AG09319 (cell line): ENCODE measurements at places on chromosomes 7 and 10.

GRCh38 chr7:18693406-18693805 is 197.9 kb downstream of the HDAC9 start:
- peak; percentile 73 for DNase-seq

- DNase-seq = no peak
Observed at GRCh38 chr7:82623812-82624211, 180.2 kb upstream of the CACNA2D1 start.

DNA sequence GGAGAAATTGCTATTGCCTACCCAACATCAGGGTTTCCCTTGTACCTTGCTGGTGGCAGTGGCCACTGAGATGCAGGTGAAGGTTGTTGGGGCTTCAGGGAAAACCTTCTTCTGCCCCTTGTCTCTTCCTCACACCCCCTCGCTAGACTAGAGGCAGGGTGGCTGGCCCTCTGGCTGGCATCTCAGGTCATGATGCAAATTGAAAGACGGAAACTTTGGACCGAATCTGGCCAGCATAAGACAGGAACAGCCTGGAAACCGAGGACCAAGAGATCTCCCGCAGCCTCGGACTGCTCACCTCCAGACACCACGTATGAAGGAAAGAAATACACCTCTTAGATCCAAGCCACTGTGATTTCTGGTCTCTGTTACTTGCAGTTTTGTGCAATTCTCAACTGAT is 2.9 kb downstream of the SVOPL start:
- DNase-seq = no peak

DNA sequence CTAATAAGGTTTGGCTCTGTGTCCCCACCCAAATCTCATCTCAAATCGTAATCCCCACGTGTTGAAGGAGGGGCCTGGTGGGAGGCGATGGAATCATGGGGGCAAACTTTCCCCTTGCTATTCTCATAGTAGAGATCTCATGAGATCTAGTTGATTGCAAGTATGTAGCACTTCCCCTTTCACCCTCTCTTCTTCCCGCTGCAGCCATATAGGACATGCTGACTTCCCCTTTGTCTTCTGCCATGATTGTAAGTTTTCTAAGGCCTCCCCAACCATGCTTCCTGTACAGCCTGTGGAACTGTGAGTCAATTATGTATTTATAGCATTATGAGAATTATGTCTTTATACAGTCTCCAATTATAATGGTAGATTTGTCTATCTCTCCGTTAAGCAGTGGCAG is 594.5 kb downstream of the ACTR3B start:
- DNase-seq = no peak

DNA sequence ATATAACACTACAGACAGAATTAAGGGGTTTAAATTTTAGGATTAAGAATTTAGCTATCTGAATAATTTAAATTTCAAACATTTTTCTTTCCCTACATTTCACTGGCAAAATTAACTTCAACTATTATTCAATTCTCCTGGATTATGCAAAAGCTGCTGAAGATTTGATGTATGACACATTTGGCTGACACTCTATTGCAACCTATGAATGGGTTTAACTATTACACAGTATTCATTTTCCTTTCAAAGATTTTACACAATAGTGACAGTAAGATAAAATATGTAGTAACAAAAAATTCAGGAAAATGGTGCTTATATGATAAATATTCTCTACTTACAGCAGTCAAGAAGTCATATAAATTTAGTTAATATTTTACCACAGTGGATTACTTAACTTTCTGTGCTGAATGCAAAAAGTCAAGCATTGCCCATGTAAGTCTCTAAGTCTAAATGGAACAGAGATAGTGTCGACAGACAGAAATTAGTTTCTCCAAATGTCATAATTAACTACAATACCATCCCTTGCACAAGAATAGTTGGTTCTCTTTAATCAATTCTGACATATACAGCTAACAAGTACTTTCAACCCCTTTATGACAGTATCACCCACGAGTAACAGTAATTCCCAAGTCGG is 194.1 kb upstream of the FRMD4A start:
- no peak for DNase-seq

- DNase-seq = no peak
Observed at GRCh38 chr7:139035586-139036353, at the start of gene ZC3HAV1L. Gene ZC3HAV1L, minus strand, starts transcription at chr7:139036042. Its CDS starts 25 bp downstream, at chr7:139036017.

DNA sequence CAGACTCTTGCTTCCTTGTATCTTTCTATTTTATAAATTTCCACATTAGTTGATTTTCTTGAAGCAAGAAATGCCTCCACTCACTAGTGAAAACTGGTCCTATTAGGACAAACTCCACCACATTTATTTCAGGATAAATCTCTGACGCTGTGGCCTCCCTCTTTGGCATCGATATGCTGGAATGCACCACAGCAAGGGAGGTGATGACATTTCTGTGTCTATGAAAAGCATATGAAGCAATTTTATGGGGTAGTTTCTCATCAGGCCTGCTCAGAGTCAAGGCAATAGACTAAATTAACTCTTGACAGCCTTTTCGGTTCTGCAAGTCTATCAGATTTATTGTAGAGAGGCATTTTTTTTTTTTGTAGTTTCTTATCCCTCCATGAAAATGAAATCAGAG is 304.4 kb downstream of the ZEB1 start:
- peak; percentile 50 for DNase-seq

DNA sequence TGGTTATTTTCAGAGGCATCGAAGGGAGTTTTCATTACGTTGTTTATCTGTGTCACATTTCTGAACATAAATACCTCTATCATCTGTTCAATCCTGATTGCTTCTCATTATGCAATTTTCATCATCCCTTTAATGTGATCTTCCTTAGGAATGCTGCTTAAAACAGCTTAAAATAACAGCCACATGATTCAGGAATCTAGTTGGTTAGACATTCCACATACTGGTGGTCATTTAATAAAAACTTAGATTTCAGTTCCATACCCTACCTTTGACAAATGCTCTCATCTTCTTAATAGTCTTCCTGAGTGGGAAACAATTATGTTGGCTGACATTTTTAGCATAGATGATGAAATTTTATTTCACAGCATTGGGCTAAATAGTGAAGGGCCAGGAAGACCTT is 191.3 kb upstream of the CDCA7L start:
- no peak for DNase-seq

GRCh38 chr7:79520543-79520942 is 67.1 kb upstream of the MAGI2 start:
- no peak for DNase-seq

DNA sequence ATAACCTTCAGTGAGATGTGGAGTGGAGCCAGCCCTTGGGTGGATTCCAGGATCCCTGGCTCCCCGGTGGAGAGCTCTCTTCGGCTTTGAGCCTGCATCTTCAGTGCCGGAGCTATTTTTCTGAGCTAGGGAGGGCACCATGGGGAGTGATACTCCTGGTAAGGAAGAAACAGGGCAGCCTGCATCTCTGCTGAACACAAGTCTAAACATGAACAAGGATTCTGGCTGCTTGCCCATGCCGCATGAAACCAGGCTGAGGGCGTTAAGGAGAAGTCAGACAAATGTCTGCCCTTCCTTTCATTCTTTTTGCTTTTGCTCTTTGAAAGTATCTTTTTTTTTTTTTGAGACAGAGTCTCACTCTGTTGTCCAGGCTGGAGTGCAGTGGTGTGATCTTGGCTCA is 60.4 kb downstream of the EVX1 start:
- DNase-seq = no peak

DNA sequence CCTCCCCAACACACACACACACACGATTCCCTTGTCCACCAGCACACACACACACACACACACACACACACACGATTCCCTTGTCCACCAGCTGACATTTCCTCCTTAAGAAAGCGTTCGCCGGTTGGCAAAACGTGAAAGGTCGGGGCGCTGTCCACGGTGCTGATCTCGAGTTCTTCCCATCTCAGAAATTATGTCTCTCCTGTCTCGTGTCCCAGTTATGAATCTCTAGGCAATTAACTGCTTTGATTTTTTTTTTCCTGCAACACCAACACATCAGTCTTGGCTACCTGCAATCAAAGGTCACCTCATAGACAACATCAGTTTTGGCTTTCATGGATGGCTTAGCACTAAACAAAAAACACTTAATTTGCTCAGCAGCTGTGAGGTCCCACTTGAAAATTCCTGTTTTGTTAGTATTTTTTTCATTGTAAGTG is 1.9 kb downstream of the INA start:
- DNase-seq = no peak

- DNase-seq = peak; percentile 16
Observed at GRCh38 chr10:98376485-98376884, 38.5 kb downstream of the PYROXD2 start.

DNA sequence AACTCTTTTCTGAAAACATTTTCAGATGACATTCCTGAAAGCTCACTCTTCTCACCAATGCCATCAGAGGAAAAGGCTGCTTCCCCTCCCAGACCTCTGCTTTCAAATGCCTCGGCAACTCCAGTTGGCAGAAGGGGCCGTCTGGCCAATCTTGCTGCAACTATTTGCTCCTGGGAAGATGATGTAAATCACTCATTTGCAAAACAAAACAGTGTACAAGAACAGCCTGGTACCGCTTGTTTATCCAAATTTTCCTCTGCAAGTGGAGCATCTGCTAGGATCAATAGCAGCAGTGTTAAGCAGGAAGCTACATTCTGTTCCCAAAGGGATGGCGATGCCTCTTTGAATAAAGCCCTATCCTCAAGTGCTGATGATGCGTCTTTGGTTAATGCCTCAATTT is 16.5 kb downstream of the ANLN start:
- DNase-seq = no peak

GRCh38 chr7:114889646-114890285 is 32.1 kb upstream of the MDFIC start:
- DNase-seq = peak; percentile 80

DNA sequence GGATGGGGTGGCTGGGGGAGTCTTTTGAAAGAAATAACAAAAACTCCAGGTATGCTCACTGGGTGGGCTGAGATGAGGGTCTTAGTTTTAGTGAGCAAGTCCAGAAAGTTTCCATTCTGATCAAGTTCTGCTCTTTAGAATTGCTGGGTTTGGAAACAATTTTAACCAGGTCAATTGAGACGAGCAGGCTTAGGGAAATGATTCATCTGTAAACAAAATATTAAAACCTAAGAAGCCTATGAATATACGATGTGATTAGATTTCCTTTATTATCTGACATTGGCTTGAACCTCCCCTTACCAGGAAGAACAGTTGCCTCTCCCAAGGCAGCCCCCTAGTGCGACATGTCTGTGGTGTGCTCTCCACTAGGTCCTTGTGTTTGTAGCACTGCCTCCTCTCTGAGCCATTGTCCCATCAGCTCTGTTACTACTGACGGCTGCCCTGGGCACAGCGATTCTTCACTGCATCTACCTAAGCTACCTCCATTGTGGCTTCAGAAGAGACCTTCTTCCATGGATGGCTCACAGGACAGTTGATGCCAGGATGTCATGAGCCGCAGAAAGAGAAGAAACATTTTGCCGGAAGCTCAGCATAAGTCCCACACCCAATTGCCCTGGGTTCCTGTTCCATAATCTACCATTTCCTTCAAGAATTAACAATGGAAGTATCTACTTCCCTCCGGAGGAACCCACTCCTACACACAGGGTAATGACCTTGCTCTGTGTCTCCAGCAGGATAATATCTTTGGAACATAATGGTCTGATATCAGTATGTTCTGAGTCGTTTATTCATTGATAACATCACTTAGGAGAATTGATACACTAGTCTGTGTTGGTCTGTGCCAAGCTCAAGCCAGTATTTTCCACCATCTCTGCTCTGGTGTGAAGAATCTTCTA is 95.1 kb upstream of the ITGB1 start:
- DNase-seq = no peak

- no peak for DNase-seq
Observed at GRCh38 chr7:904847-905246, 28.5 kb downstream of the GET4 start.

- no peak for DNase-seq
Observed at GRCh38 chr7:16849296-16850148, 32.3 kb downstream of the AGR3 start.

DNA sequence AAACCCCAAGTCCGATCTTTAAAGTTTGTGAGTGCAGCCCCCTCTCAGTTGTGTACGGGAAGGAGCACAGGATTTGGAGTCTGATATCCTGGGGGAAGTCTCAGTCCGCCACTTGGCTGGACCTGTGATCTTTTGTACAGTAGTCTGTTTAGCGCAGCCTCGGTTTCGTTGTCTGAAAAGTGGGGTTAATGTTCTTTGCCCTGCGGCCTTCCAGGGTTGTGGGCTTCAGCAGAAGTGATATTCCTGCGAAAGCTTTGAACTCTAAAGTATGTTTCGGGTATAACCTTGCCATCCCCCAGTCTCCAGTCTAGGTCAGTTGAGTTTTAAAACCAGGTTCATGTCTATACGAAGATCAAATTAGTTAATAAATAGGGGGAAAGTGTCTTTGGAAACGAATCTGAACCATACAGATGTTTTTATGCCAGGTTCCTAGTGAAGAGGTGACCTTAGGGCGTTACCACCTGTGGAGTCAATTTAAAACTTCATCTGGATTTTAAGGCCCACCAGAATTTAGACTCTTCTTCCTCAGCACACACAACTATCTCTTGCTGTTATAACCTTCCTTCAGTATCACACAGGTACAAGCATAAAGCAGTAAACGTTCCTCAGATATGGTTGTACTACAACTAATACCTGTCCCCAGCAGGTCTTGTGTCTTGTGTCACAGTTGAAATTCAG is 904 bp downstream of the R3HCC1L start:
- DNase-seq = no peak

- DNase-seq = no peak
Observed at GRCh38 chr10:8577686-8578085, 523.2 kb downstream of the GATA3 start.

- DNase-seq = no peak
Observed at GRCh38 chr7:99648843-99649242, 31.0 kb downstream of the CYP3A5 start.

- DNase-seq = no peak
Observed at GRCh38 chr10:128934492-128934891, 532.5 kb upstream of the MGMT start.

DNA sequence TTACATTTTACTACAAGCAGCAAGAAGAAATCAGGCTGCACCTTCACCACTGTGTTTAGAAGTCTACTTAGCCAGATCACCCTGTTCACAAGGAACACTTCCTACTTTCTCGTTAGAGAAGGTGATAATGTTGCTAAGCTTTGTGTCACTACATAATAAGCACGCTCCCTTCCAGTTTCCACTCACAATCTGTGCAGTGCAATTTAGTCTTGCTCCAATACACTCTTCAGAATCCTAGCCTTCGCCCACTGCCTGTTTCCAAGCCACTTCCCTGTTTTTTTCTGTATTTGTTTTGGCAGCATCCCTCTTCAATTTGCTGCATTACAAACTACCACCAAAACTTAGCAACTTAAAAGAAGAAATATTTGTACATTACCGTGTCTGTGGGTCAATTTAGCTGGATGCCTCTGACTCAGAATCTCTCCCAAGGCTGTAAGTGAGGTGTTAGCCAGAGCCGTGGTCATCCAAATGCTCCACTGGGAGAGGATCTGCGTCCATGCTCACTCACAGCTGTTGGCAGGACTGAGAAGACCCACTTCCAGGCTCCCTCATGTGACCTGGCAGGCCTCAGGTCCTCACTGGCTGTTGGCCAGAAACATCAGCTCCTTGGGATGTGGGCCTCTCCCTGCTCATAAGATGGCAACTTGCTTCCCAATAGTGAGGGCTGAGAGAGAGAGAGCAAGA is 110.4 kb downstream of the PON1 start:
- DNase-seq = no peak
